A549 treated with AZD2906 at 1 μM for 4 hours (cell line): ENCODE measurements at places on chromosomes 4 and X. TPM values are rescaled to one million over a fixed set of nuclear protein-coding genes. Genes with fewer than 3 reads are reported as not detected.

PCDH11X gene
- 0.01 TPM in 1 of 5 replicates, not detected in the others for total RNA-seq

MAGEA3 gene
- total RNA-seq: 2.0 to 5.2 TPM (median 3.1 TPM) in 5 replicates

SATL1 gene
- total RNA-seq: not detected in 5 replicates

TMSB15B gene
- 5.0 to 7.5 TPM (median 5.9 TPM) in 5 replicates for total RNA-seq

TMSB15C gene
- total RNA-seq: 0.07 to 0.13 TPM (median 0.11 TPM) in 4 of 5 replicates, not detected in the other

ADAMTS3 gene
- total RNA-seq: 0.01 TPM in 1 of 5 replicates, not detected in the others

CSAG3 gene
- not detected in 5 replicates for total RNA-seq

ATOH1 gene
- total RNA-seq: not detected in 5 replicates

ARMCX5 gene
- 8.1 to 13.3 TPM (median 9.2 TPM) in 5 replicates for total RNA-seq

NMU gene
- 0.42 to 0.92 TPM (median 0.55 TPM) in 5 replicates for total RNA-seq

ZNF827 gene
- total RNA-seq: 1.8 to 3.6 TPM (median 3.2 TPM) in 5 replicates

PAGE5 gene
- total RNA-seq: not detected in 5 replicates

ODAPH gene
- total RNA-seq: 0.05 TPM in 1 of 5 replicates, not detected in the others

RPGR gene
- total RNA-seq: 13.8 to 17.9 TPM (median 14.7 TPM) in 5 replicates

UGT2B15 gene
- 0.03 to 0.07 TPM (median 0.03 TPM) in 3 of 5 replicates, not detected in the others for total RNA-seq

TLR3 gene
- 0.15 to 0.50 TPM (median 0.32 TPM) in 5 replicates for total RNA-seq

NPY1R gene
- total RNA-seq: 0.06 to 0.18 TPM (median 0.10 TPM) in 5 replicates

IL13RA2 gene
- 0.08 to 0.10 TPM (median 0.09 TPM) in 3 of 5 replicates, not detected in the others for total RNA-seq

TMPRSS11D gene
- not detected in 5 replicates for total RNA-seq

PTPN13 gene
- 3.4 to 5.4 TPM (median 3.7 TPM) in 5 replicates for total RNA-seq

CSN1S1 gene
- total RNA-seq: not detected in 5 replicates

HSFX2 gene
- 0.13 to 0.18 TPM (median 0.15 TPM) in 4 of 5 replicates, not detected in the other for total RNA-seq

ADGRG2 gene
- total RNA-seq: 10.4 to 12.0 TPM (median 11.1 TPM) in 5 replicates

HSD17B13 gene
- total RNA-seq: 0.02 to 0.04 TPM (median 0.03 TPM) in 5 replicates

CSN2 gene
- total RNA-seq: not detected in 5 replicates

CLGN gene
- 4.5 to 6.3 TPM (median 5.0 TPM) in 5 replicates for total RNA-seq

CT47B1 gene
- total RNA-seq: not detected in 5 replicates

TCEAL9 gene
- 88.1 to 146 TPM (median 97.0 TPM) in 5 replicates for total RNA-seq

POU4F2 gene
- not detected in 5 replicates for total RNA-seq

NLGN3 gene
- 0.84 to 1.1 TPM (median 1.0 TPM) in 5 replicates for total RNA-seq

PFKFB1 gene
- 0.05 to 0.10 TPM (median 0.07 TPM) in 5 replicates for total RNA-seq

SCLT1 gene
- 4.6 to 7.0 TPM (median 5.4 TPM) in 5 replicates for total RNA-seq

PITX2 gene
- total RNA-seq: 0.63 to 0.86 TPM (median 0.70 TPM) in 5 replicates

FAT1 gene
- total RNA-seq: 125 to 210 TPM (median 142 TPM) in 5 replicates

FREM3 gene
- total RNA-seq: not detected in 5 replicates

CXorf49B gene
- not detected in 5 replicates for total RNA-seq

CYP4V2 gene
- total RNA-seq: 2.5 to 3.5 TPM (median 3.1 TPM) in 5 replicates

MID1 gene
- 20.8 to 28.3 TPM (median 26.1 TPM) in 5 replicates for total RNA-seq

USP26 gene
- total RNA-seq: not detected in 5 replicates

PDLIM5 gene
- total RNA-seq: 28.7 to 39.4 TPM (median 35.3 TPM) in 5 replicates

DHRSX gene
- 41.0 to 49.6 TPM (median 45.3 TPM) in 5 replicates for total RNA-seq

COL4A5 gene
- total RNA-seq: 10.3 to 13.9 TPM (median 11.6 TPM) in 5 replicates

PABPC1L2A gene
- not detected in 5 replicates for total RNA-seq

UCP1 gene
- 0.03 to 0.14 TPM (median 0.05 TPM) in 4 of 5 replicates, not detected in the other for total RNA-seq

RAB9A gene
- 28.0 to 32.3 TPM (median 29.2 TPM) in 5 replicates for total RNA-seq

FATE1 gene
- 0.17 TPM in 1 of 5 replicates, not detected in the others for total RNA-seq

SNX25 gene
- 6.2 to 7.7 TPM (median 7.2 TPM) in 5 replicates for total RNA-seq

LNX1 gene
- total RNA-seq: 0.05 to 0.09 TPM (median 0.05 TPM) in 4 of 5 replicates, not detected in the other

PDGFC gene
- total RNA-seq: 2.3 to 4.5 TPM (median 2.7 TPM) in 5 replicates

SLC38A5 gene
- total RNA-seq: 0.09 to 0.20 TPM (median 0.16 TPM) in 5 replicates

SLC10A6 gene
- total RNA-seq: not detected in 5 replicates

USO1 gene
- total RNA-seq: 18.1 to 25.5 TPM (median 21.7 TPM) in 5 replicates

MAOA gene
- 0.51 to 1.2 TPM (median 0.81 TPM) in 5 replicates for total RNA-seq

STPG2 gene
- total RNA-seq: not detected in 5 replicates

GYPB gene
- total RNA-seq: not detected in 5 replicates
